Lung (tissue), 17 donors: ENCODE measurements at places on chromosomes 12 and 14.

DNA sequence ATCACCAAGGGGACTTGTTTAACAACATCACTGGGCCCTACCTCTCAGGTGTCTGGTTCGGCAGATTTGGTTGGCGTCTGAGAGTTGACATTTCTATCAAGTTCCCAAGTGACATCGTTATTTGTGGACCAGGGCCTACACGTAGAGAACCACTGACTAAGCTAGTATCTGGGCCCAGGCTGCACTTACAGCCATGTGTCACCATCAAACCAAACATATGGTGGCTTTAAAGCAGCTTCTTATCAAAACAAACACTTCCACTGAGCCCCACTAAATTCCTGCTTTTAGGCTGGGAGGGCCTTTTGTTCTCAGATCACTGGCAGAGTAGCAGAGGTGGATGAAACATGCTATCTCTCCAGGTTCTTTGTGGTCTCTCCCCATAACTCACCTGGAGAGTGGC lies 220.5 kb downstream of the PELI2 start:
- DNase-seq, result no peak
- no peak overlapping the region for H3K4me3 ChIP-seq
- H3K36me3 ChIP-seq, result no peaks in the 10 kb centered on the region
- H3K27me3 ChIP-seq, result no peaks in the 10 kb centered on the region
- no peak overlapping the region for H3K27ac ChIP-seq

GRCh38 chr12:57613427-57614109 lies 2.3 kb downstream of the ARHGEF25 start:
- H3K27me3 ChIP-seq, result peaks cover 10% of the 10 kb centered on the region
- H3K4me1 ChIP-seq, result peaks cover 6% of the 10 kb centered on the region
- H3K27ac ChIP-seq, result no peak overlapping the region
- no peaks in the 10 kb centered on the region for H3K36me3 ChIP-seq
- DNase-seq, result no peak

DNA sequence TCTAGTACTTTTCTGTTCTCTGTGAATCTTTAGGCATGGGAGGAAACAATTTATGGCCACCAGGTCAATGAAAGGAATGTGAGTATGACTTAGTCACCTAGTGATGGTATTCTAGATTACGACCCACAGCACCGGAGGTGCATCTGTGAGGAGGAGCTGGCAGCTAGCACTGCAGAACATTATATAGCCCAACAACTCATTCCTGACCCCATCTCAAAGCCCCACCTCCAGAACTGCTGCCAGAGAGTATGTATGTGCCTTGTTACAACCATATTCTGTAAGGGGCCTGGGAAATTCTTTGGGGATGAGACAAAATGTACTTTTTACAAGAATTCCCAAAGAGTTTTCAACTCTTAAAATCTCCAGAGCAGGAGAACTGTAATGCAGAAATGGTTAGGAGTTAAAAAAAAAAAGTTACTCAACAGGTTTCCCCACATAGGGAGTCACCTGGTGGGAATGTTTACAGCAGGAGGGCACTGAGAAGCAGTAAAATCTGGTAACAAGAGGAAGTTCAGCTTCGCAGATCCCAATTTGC lies 34.9 kb upstream of the CERS5 start:
- H3K4me1 ChIP-seq, result no peaks in the 10 kb centered on the region
- peaks cover 24% of the 10 kb centered on the region for H3K36me3 ChIP-seq
- H3K4me3 ChIP-seq, result no peak overlapping the region
- no peaks in the 10 kb centered on the region for H3K27me3 ChIP-seq
- H3K27ac ChIP-seq, result no peak overlapping the region

GRCh38 chr14:105322791-105323556 lies 8.4 kb downstream of the PACS2 start:
- H3K36me3 ChIP-seq, result peaks cover 3% of the 10 kb centered on the region
- DNase-seq, result no peak
- no peak overlapping the region for H3K4me3 ChIP-seq
- no peaks in the 10 kb centered on the region for H3K27me3 ChIP-seq

- no peak overlapping the region for H3K4me3 ChIP-seq
- no peaks in the 10 kb centered on the region for H3K27me3 ChIP-seq
- DNase-seq, result no peak
- no peak overlapping the region for H3K27ac ChIP-seq
- peaks cover 30% of the 10 kb centered on the region for H3K4me1 ChIP-seq
- H3K36me3 ChIP-seq, result no peaks in the 10 kb centered on the region
Measured at GRCh38 chr14:92534932-92535643, 21.5 kb downstream of the RIN3 start.
